Right ventricle myocardium inferior (tissue), 1 donor: ENCODE measurements at places on chromosomes 5 and 9.

- DNase-seq: no peak
These were observed 131.0 kb upstream of the BRINP1 start for GRCh38 chr9:119500072-119500771.

DNA sequence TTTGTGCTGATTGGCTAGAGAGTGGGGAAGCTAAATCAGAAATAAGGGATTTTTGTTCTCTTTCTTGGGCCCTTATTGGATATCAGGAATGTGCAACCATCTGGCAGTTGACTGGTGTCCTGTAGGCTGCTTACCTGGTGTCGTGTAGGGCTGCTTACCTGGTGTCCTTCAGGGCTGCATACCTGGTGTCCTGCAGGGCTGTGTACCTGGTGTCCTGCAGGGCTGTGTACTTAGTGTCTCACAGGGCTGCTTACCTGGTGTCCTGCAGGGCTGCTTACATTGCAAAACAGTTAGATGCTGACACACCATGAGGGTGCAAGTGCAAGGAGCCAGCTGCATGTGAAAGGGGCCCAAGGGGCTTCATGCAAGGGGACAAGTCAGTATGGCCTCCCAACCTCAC lies 249.3 kb downstream of the ICE1 start:
- no peak for DNase-seq

DNA sequence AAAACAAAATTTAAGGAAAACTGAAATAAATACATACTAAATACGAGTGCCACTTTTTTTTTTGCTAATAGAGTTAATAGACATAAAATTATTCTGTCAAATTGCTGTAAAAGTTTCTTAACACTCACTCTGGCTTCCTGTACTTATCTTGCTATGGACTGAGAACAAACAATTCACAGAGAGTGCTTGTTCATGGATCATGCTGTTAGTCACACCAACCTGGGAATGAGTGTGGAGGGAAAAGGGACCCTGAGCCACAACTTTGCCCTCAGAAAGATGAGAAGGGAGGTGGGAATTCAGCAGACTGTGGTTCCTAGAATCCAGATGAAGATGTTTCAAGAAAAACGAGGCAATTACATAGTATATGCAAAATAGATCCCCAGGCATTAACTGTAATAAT lies 246.9 kb downstream of the FBXL7 start:
- DNase-seq: no peak

DNA sequence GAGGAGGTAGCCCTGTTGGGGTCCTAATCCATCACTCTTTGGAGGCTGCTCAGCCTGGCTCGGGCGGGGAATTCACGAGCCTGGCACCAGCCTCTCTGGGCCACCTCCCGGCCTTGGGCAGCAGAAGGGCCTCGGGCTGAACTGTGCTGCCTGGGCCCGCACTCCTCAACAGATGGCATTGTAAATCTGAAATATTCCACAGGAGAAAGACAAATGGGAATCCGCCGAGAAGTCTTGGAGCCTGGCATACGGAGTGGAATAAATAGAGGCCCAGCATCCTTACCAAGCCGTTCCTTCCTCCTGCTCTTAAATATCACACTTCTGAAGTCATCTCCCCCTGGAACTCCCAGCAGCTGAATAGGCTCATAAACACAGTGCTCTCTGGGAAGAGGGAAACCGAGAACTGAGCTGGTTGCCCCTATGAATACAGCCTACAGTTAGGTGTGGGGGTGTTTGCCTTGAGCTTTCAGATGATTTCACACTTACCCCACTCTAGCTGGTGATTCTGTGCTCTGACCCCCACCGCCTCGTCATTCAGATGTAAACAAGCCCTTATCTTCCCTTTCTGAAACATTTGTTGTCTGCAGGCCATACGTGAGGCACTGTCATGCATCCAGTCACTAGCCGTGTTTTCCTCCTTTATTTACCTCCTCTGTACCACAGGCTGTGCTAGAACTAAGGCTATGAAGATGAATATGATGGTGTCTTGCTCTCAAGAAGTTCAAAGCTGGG lies 455.0 kb upstream of the CLINT1 start:
- DNase-seq: peak; percentile 21

GRCh38 chr9:26947736-26948135 lies 694 bp upstream of the PLAA start:
- DNase-seq: no peak

- no peak for DNase-seq
These were observed 10.1 kb upstream of the ADRB2 start for GRCh38 chr5:148816357-148816756.

GRCh38 chr5:152595405-152595804 lies 190.3 kb upstream of the NMUR2 start:
- DNase-seq: no peak

GRCh38 chr9:109118808-109119438 lies 824 bp downstream of the TMEM245 start:
- no peak for DNase-seq

GRCh38 chr9:81410201-81410600 lies 279.1 kb downstream of the TLE1 start:
- DNase-seq: no peak

DNA sequence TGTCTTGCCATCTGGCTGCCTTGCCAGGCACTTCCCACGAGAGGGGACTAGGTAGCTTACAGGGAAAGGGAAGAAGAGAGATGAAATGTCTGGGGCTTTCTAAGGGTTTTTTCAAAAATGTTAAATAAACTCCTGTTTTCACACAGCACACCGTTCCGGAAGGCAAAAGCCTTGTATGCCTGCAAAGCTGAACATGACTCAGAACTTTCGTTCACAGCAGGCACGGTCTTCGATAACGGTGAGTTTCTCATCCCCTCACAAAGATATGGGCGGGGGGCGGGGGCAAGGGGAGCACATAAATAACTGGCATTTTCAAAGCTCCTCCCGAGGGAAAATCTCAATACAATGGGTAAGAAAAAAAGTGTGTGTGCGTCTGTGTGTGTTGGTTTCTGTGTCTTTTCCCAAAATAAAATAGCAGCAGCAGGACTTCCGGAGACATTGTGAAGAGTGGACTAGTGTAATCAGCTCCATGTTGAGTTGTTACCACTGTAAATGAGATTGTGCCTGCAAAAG lies 189.6 kb downstream of the NR3C1 start:
- DNase-seq: no peak

GRCh38 chr9:117088140-117088539 lies 326.7 kb downstream of the ASTN2 start:
- no peak for DNase-seq
